ENCODE measurements at places on chromosomes 7 and 10. TPM values are rescaled to one million over a fixed set of nuclear protein-coding genes. Genes with fewer than 3 reads are reported as not detected.

DNA sequence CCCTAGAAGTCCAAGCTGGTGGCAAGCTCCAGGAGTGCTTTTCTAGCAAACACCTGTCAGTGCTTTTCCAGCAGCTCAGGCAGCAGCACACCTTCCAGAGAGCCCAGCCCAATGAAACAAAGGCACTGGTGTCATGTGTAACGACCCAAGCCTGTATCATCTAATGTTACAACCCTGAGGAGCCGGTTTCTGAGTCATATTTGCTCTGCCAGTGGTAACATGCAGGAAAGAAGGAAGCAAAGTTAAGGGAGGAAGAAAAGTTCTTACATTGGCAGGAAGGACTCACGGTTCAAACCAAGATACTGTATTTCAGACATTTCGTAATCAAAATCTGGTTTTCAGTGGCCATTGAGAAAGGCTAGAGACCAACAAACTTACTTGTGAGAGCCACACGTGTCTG lies at the start of gene ANKRD22:
Gene ANKRD22 (minus strand): TSS at position 139 of the 400 bp plus-strand sequence. CDS start 237 bp downstream, outside the sequence.
- DNase-seq = peak; percentile 73

DNA sequence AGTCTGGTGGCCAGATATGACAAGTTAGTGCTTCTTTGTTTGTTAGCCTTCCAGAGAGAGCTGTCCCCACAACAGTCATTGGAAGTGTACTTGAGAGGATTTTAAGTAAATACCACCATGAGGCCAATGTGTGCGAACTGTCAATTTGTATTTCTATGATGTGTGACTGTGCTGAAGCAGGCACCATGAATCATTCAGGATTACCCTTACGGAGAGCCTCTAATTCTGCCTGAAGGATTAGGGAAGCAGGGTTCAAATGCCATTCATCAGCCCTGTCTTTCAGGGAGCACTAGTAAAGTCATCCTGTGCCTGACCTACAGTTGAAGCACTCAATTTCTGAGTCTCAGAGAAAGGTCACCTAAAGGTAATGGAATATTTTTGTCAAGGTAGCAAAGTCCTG lies 109.3 kb downstream of the GATA3 start:
- no peak for DNase-seq

DNA sequence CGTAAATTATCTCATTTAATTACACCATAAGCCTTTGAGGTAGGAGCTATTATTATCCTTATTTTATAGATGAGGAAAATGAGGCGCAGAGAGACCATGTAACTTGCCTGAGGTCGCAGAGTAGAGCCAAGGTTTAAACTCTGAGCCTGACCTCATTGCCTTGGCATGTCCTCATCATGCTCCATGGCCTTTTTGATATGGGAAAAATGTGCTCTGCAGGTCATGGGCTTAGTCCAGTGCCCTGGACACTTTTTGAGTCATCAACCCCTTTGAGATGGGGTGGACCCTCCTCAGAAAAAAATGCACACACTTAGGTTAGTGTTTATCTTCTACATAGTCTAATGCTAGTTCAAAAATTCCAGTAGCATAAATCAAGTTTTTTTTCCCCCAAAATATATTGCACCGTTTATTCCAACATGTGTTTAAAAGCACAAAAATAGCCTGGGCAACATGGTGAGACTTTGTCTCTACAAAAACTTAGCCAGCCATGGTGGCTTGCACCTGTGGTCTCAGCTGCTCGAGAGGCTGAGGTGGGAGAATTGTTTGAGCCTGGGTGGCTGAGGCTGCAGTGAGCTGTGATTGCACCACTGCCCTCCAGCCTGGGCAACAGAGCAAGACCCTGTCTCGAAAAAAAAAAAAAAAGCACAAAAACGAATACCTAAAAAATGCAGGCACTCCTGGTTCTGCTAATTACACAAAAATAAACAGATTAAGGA lies 28.6 kb upstream of the TMEM178B start:
- DNase-seq = no peak

- no peak for DNase-seq
Observed at GRCh38 chr10:129845111-129845753, 118.8 kb downstream of the EBF3 start.

The COL17A1 gene
- total RNA-seq = 841 TPM

- DNase-seq = peak; percentile 78
Observed at GRCh38 chr7:80134536-80135308, at the start of gene GNAI1. TSS of gene GNAI1 (plus strand) at chr7:80134831. CDS start at chr7:80135161, 330 bp downstream.

Measured in lower leg skin (tissue), 4 donors.